Fibroblast of skin of right quadriceps (primary cell): ENCODE measurements at places on chromosomes 12 and 14.
A peak's percentile ranks its signal among the peaks of the same experiment; 100 is the strongest.

- peak; percentile 81 for DNase-seq
These were observed at the start of gene PNMA1 for GRCh38 chr14:73713803-73714655. PNMA1 (minus strand) TSS chr14:73714384; CDS start chr14:73713639, 745 bp downstream.

DNA sequence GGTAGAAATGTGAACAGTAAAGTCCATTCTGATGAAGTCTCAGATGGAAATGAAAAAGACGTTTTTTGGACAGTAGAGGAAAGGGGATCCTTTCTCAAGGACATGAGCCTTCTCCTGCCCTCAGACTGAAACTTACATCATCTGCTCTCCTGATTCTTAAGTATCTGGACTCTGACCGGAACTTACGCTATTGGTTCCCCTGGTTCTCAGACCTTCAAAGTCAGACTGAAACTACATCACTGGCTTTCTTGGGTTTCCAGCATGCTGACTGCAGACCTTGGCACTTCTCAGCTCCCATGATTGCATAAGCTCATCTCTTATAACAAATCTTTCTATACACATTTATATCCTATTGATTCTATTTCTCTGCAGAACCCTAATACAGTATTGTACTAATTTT, 291.0 kb downstream of the SNAPC1 start:
- no peak for DNase-seq

DNA sequence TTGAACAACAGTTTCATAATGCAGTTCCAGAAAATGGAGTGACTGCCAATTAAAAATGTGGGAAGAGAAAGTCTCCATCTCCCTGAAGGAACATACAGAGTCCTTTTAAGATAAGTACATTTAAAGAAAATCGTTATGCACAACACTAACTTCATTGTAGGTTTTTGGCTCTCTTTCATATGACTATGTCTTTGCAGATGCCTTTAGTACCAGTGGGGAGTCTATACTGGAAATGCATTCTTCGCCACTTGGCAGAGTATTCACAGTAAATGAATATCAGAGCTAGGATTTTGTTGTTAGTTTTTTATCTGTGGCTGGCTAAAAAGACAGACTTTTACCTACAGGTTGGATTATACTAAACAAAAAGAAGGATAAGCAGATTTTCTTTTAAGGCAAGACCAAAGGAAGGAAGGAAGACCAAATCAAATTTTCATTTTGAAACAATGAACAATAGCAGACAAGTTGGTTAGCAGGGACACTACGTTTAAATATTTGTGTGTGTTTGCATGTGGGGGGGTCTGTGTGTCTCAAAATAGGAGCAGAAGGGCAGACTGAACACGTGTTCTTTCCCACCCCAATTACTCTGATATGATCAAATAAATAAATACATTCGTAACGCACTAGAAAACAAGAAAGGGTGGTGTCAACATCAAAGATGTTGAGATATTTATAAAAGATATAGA, 124.5 kb downstream of the BTG1 start:
- peak; percentile 30 for DNase-seq

DNA sequence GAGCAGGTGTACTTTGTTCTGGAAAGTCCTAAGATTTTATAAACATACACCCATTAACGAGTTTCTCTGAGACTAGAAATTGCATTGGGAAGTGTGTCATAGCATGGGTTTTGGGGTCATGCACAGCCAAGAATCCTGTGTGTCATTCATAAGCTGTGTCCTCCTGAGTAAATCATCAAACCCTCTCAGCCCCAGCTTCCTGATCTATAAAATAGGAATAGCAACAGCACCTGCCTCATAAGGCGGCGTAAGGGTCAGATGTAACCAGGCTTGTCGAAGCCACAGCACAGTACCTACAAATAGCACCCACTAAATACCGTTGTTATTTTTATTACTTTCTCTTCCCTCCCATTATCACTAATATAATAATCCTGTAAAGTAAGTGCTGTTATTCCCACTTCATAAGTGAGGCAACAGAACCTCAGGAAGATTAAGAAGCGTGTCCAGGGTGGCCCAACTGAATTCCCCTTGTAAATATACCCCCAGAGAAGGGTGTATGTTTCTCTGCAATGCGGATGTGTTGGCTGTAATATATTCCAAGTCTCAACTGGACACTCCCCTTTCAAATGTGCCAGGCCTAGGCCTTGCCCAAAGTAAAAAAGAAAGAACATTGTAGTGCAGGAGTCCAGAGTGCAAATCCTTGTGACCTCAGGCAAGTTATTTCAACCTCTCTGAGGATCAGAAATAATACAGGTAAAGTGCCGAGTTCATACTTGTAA, 188.3 kb upstream of the BCL2L14 start:
- no peak for DNase-seq

DNA sequence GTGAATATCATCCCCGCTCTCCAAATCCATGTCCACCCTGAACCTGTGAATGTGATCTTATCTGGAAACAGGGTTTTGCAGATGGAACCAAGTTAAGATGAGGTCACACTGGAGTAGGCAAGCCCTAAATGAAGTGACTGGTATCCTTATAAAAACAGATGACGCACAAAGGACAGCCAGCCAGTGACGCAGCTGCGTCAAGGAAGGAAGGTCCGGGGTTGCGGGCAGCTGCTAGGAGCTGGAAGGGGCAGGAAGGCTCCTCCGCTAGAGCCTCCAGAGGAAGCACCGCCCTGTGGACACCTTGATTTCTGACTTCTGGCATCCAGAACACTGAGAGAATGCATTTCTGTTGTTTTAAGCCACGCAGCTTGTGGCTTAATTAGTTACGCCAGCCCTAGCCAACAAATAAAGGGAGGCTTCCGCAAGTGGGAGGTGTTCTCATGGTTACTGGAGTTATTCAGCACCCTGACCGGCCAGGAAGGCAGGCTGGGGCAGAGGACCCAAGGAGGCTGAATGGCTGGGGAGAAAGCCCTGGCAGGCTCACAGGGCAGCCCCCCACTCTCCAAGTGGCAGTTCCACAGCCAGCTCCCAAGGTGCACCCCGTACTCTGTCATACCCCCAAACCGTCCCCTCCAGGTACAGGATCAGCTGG, 127.6 kb upstream of the NCOR2 start:
- DNase-seq: no peak

GRCh38 chr12:82793751-82794281, 107.1 kb downstream of the TMTC2 start:
- DNase-seq: no peak

- no peak for DNase-seq
These were observed 38.1 kb upstream of the DACT1 start for GRCh38 chr14:58599707-58600106.

DNA sequence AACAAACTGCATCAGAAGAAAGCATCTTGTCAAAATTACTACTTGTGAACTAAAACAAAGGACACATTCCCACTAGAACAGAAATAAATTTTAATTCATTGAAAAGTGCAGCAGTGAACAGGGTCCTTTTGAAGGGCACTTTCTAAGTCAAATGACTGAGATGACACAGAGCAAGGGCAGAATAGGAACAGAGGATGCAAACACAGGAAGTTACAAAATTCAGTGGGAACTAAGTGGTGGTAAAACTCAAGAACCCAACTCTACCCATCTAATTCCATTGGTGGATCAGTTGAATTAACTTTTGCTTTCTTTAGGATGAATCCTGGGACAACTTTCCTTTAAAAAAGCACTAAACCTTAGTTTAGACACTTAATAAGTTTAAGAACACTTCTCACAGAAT, 45.8 kb downstream of the GNS start:
- no peak for DNase-seq

- DNase-seq: no peak
These were observed 150.4 kb downstream of the CALM1 start for GRCh38 chr14:90547250-90547649.

DNA sequence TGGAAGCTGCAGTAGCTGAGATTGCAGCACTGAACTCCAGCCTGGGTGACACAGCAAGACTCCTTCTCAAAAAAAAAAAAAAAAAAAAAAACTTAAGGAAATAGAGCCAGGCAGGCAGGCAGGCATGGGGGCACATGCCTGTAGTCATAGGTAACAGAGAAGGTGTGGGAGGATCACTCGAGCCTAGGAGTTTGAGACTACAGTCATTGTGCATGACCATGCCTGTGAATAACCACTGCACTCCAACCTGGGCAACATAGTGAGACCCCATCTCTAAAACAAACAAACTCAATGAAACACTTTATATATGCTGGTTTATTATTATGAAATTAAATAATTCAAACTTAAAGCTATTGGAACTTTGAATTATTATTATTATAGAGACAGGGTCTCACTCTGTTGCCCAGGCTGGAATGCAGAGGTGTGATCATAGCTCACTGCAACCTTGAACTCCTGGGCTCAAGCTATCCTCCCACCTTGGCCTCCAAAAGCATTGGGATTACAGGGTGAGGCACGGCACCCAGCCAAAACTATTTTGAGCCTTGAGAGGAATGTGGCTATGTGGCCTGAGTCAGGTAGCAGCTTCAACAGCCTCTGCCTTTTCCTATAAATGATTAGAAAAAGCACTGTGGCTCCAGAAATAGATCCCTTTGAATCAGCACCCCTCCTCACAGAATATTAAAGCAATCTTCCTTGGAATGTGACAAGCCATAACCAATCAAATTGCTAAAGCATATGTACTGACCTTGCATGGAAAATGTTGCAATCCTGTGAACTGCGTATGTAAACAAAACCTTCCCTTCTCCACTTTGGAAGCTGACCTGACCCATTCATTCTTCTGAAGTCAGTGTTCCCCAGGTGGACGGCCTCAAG, 34.7 kb upstream of the YY1 start:
- peak; percentile 24 for DNase-seq

DNA sequence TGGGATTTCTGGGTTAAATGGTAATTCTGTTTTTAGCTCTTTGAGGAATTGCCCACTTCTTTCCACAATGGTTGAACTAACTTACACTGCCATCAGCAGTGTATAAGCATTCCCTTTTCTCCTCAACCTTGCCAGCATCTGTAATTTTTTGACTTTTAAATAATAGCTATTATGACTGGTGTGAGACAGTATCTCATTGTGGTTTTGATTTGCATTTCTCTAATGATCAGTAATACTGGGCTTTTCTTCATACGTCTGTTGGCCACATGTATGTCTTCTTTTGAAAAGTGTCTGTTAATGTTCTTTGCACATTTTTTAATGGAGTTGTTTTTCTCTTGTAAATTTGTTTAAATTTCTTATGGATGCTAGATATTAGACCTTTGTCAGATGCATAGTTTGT, 323.7 kb downstream of the CCDC91 start:
- no peak for DNase-seq

- peak; percentile 9 for DNase-seq
These were observed at the start of gene SLC24A4 for GRCh38 chr14:92323011-92323915. SLC24A4 (plus strand) TSS chr14:92323165; CDS start chr14:92323831, 666 bp downstream.

DNA sequence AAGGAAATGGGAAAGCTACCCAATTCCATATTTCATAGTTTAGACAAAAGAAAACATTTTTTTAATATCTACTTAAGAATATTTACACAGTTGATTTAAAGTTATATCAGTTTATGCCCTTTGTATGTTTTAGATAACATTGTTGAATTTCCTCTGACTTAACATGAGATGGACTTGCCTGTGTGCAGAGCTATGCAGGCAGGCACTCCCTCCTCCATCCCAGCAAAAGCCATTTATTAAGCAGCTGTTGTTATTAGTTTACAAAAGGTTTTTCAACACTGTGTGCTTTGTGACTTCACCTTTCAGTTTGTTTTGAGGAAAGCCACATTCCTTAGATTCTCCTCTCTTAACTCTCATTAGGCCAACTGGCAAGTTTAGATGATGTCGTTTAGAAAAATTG, 337.5 kb upstream of the PDE3A start:
- DNase-seq: no peak

DNA sequence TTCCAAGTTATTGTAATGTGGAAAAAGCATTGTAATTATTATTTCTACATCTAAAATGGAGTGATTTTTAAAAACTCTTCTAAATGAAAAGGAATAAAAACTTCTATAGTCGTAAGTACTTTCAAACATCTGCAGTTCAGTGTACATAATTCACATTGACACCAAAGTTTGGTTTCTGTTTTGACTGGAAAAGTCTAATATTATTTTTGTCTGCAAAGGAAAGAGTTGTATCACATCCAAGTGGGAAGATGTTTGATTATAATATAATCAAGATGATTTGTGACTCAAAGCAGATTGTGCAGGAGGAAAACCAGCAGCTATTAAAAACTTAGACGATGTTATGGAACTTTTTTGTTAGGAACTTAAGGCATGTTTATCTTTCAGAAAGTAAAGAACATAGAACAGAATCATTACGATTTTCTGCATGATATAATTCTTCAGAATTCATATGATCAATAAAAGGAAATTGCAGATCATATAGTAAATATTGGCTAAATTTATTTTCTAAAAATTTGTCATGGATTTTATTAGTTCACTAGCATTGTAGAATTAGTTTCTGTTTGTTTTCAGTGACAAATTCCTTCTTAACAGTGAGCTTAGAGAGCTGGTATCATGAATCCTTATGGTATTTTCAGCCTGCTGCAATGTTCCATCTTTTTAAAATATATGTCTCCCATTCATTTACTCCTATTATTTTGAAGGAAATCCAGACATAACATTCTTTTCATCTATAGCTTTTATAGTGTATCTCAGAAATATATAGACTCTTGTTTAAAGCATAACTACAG, 145.8 kb downstream of the MIPOL1 start:
- DNase-seq: peak; percentile 1

DNA sequence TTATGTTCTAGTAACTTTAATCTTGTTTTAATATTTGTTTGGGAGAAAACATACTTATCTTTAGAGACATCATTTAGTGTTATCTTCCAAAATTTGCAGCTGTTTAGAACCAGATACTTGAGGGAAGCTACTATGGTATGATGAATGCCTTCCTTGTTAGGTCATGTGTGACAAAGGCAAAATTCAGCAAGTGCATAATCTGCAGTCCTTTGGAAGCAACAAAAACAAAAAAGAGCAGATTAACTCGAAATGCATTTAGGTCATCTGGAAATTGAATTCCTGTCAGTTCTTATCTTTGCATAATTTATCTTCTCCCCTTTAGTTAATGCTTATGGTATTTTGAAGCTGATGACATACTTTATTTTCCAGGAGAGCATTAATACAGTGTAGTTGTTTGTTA, 3.5 kb downstream of the FBXO34 start:
- peak; percentile 38 for DNase-seq

- DNase-seq: peak; percentile 8
These were observed 218.8 kb downstream of the DAD1 start for GRCh38 chr14:22370084-22370847.

DNA sequence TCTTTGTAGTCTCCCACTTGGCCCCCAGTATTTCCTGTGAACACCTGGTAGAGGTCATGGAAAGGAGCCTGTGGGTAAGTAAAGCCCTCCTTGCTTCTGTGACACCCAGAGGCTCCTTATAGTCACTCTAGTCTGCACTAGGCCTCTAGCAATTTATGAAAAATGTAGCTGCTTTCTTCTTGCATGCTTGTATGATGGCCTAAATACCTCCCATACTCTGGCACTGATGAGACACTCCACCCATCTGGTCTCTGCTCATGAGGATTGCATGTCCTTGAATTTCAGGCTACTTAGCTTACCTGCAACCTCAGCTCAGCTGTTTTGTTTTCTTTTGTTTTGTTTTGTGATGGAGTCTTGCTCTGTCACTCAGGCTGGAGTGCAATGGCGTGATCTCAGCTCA, 4.6 kb upstream of the A2ML1 start:
- no peak for DNase-seq

GRCh38 chr12:108858311-108859074, 1.1 kb upstream of the SSH1 start:
- DNase-seq: no peak

- peak; percentile 82 for DNase-seq
These were observed 48.2 kb upstream of the PLXNC1 start for GRCh38 chr12:94100211-94100627.
